Left ventricle myocardium inferior (tissue), 1 donor: ENCODE measurements at places on chromosomes 12 and 14. TPM values are rescaled to one million over a fixed set of nuclear protein-coding genes. Genes with fewer than 3 reads are reported as not detected.

DNA sequence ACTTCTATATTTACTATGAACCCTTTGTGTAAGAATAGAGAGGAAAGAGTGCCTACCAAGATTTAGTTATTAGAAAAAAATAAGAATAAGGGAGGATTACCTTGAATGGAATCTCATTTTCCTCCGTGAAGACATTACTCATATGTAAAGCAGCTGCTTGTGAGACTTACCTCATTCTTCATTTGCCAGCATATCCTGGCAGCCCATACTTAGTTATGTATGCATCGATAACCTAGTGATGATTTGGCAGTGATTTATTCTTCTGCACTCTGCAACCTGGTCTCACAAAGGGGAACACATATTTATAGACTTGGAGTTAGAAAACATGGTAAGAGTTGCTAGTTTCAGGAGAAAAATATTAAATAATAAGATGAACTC is 56.8 kb downstream of the LRFN5 start:
- no peaks in the 10 kb centered on the region for H3K4me1 ChIP-seq
- DNase-seq: no peak
- no peak overlapping the region for H3K4me3 ChIP-seq
- no peaks in the 10 kb centered on the region for H3K27me3 ChIP-seq

The SSPN gene
- 67.4 TPM for total RNA-seq

GRCh38 chr12:68958322-68958721 is 25.4 kb upstream of the CPM start:
- no peak for DNase-seq
- H3K36me3 ChIP-seq: no peaks in the 10 kb centered on the region
- H3K4me1 ChIP-seq: no peaks in the 10 kb centered on the region
- H3K27ac ChIP-seq: no peak overlapping the region
- no peaks in the 10 kb centered on the region for H3K27me3 ChIP-seq
- no peak overlapping the region for H3K4me3 ChIP-seq

DNA sequence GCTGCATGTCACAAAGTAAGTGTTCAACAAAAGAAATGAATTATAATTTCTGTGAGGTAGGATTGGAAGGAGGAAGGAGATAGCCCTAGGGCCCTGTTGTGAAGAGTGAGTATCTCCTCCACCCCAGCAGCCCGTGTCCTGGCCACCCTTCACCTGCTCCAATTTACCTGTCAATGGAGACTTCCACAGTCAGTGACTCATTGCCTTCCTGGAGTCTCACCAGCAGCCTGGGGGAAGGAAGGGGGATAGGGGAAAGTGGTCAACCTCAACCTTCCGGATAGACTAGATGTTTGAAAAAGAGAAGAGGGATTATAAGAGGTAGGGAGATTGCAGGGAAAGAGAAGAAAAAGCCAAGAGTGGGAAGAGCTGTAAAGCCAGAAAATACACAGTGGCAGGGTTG is 9.2 kb downstream of the STAT2 start:
- no peak for DNase-seq
- H3K4me1 ChIP-seq: no peaks in the 10 kb centered on the region

- no peaks in the 10 kb centered on the region for H3K27me3 ChIP-seq
- no peak overlapping the region for H3K4me3 ChIP-seq
- no peak overlapping the region for H3K27ac ChIP-seq
- peaks cover 26% of the 10 kb centered on the region for H3K4me1 ChIP-seq
- peaks cover 32% of the 10 kb centered on the region for H3K36me3 ChIP-seq
Measured at GRCh38 chr14:105256292-105256960, 8.1 kb downstream of the BTBD6 start.

The REM2 gene
- total RNA-seq: not detected

- no peak overlapping the region for H3K4me3 ChIP-seq
- no peak for DNase-seq
- H3K4me1 ChIP-seq: peaks cover 42% of the 10 kb centered on the region
- no peaks in the 10 kb centered on the region for H3K36me3 ChIP-seq
Measured at GRCh38 chr14:24364841-24365240, 3.1 kb upstream of the NFATC4 start.

DNA sequence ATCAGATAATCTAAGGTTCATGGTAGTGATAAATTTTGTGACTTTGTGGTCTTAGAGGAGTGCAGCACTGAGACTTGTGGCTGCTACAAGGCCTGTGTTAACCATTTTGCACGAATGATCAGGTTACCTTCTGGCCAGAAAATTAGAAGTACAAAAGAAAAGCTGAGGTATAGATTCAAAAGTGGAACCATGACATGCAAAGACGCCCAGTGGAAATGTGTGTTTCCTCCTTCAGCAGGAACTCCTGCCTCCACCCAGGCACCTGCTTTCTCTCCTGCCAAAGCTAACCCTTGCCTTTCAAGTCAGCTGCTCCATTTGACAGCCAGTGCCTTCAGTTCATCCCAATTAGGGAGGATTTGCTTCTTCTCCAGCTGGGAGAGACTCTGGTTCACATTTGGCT is 10.1 kb downstream of the PDE6H start:
- H3K4me1 ChIP-seq: no peaks in the 10 kb centered on the region
- no peak overlapping the region for H3K4me3 ChIP-seq
- H3K27ac ChIP-seq: no peak overlapping the region
- H3K36me3 ChIP-seq: no peaks in the 10 kb centered on the region
- no peak for DNase-seq

DNA sequence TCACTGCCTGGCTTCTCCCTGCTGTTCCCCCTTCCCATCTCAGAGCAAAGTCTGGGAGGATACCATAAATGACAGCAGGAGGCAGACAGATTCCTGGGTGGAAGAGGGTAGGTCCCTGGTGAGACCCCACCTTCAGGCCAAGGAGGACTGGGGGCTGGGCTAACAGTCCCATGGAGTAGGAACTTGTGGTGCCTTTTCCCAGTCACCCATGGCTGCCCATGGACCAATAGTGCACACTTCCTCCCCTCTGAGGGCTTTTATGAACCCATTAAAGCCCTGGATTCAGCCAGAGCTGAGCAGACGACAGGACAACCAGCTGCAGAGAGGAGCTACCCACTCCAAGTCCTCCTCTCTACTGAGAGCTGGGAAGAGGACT is 36.6 kb upstream of the OR5AU1 start:
- H3K36me3 ChIP-seq: no peaks in the 10 kb centered on the region
- DNase-seq: no peak
- H3K4me1 ChIP-seq: peaks cover 14% of the 10 kb centered on the region
- no peaks in the 10 kb centered on the region for H3K27me3 ChIP-seq
- H3K4me3 ChIP-seq: peak overlapping the region; percentile 57
- no peak overlapping the region for H3K27ac ChIP-seq

GRCh38 chr14:24734917-24735500 is 101.0 kb upstream of the GZMB start:
- H3K4me1 ChIP-seq: peaks cover 3% of the 10 kb centered on the region
- no peak overlapping the region for H3K27ac ChIP-seq
- DNase-seq: no peak
- no peak overlapping the region for H3K4me3 ChIP-seq
- no peaks in the 10 kb centered on the region for H3K27me3 ChIP-seq

The GTF2A1 gene
- total RNA-seq: 20.8 TPM

DNA sequence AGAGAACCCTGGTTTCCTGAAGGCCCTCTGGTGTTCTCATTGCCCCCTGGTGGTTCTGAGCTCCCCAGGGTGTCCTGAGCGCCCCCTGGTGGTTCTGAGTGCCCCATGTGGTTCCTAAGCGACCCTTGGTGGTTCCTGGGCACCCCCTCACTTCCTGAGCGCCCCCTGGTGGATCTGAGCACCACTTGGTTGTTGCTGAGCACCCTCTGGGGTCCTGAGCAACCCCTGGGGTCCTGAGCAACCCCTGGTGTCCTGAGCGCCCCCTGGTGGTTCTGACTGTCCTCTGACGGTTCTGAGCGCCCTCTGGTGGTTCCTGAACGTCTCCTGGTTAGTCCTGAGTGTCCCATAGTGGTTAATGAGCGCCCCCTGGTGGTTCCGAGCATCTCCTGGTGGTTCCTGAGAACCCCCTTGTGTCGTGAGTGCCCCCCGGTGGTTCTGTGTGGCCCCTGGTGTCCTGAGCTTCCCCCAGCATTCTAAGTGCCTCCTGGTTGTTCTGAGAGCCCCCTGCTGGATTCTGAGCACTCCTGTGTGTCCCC is 568.3 kb downstream of the TMEM121 start:
- H3K4me1 ChIP-seq: no peaks in the 10 kb centered on the region
- H3K4me3 ChIP-seq: no peak overlapping the region
- no peak for DNase-seq
- H3K36me3 ChIP-seq: no peaks in the 10 kb centered on the region

DNA sequence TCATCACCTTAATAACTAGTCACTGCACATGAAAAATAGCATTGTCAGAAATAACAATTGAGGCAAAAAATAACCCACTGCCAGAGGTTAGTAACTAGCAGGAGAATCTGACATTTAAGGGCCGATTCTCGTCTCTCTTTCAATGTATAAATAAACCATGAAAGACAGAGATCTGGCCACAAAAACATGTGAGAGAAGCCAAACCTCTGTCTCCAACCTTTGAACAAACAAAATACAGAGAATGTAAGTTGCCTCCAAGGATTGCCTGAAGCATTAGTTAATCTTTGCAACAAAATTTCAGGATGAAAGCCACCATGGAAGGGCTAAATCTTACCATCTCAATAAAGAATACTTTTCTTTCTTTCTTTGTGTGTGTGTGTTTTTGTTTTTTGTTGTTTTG is 257.4 kb upstream of the TMTC1 start:
- H3K4me1 ChIP-seq: no peaks in the 10 kb centered on the region
- no peak for DNase-seq
- no peak overlapping the region for H3K27ac ChIP-seq
- no peaks in the 10 kb centered on the region for H3K27me3 ChIP-seq

The BCL11B gene
- 0.11 TPM for total RNA-seq

The AQP6 gene
- total RNA-seq: not detected

GRCh38 chr12:105030820-105031807 is 45.0 kb downstream of the NOPCHAP1 start:
- no peak overlapping the region for H3K4me3 ChIP-seq
- H3K27ac ChIP-seq: no peak overlapping the region
- H3K27me3 ChIP-seq: no peaks in the 10 kb centered on the region
- peaks cover 7% of the 10 kb centered on the region for H3K4me1 ChIP-seq

GRCh38 chr14:68556253-68556652 is 236.6 kb downstream of the ZFP36L1 start:
- no peak for DNase-seq
- H3K27me3 ChIP-seq: no peaks in the 10 kb centered on the region

DNA sequence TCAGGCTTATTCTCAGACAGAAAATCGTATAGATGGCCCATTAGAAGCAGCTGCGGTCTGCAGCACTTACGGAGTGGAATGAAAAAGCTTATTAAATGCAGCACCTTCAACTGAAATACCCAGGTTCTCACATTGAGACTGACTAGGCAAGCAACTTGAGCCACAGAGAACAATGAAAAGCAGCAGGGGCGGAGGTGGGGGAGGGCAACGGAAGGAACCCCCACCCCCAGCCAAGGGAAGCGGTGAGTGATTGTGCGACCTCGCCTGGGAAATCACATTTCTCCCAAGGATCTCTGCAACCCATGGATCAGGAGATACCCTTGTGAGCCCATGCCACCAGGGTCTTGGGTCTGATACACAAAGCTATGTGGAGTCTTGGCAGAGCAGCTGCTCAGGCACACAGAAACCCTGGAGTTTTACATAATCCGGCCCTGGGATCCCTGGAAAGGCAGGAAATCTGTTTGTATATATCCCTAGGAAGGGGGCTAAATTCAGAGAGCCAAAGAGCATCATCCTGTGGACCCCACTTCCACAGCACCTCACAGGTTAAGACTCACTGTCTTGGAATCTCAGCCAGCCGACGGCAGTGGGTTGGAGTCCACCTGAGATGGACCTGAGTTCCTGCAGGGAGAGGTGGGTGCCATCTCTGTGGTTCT is 38.1 kb downstream of the PZP start:
- H3K36me3 ChIP-seq: no peaks in the 10 kb centered on the region
- peak overlapping the region; percentile 61 for H3K27ac ChIP-seq
- H3K4me3 ChIP-seq: peak overlapping the region; percentile 27
- no peaks in the 10 kb centered on the region for H3K27me3 ChIP-seq

GRCh38 chr12:19239616-19240234 is 110.2 kb downstream of the PLEKHA5 start:
- H3K36me3 ChIP-seq: no peaks in the 10 kb centered on the region
- DNase-seq: no peak
- no peaks in the 10 kb centered on the region for H3K27me3 ChIP-seq
- no peak overlapping the region for H3K4me3 ChIP-seq
- H3K27ac ChIP-seq: peak overlapping the region; percentile 5
- peaks cover 99% of the 10 kb centered on the region for H3K4me1 ChIP-seq

The OR6C1 gene
- not detected for total RNA-seq

GRCh38 chr14:90611936-90612335 is 204.3 kb downstream of the TTC7B start:
- H3K36me3 ChIP-seq: peaks cover 15% of the 10 kb centered on the region
- H3K27ac ChIP-seq: peak overlapping the region; percentile 59
- H3K4me1 ChIP-seq: peaks cover 70% of the 10 kb centered on the region
- DNase-seq: no peak

DNA sequence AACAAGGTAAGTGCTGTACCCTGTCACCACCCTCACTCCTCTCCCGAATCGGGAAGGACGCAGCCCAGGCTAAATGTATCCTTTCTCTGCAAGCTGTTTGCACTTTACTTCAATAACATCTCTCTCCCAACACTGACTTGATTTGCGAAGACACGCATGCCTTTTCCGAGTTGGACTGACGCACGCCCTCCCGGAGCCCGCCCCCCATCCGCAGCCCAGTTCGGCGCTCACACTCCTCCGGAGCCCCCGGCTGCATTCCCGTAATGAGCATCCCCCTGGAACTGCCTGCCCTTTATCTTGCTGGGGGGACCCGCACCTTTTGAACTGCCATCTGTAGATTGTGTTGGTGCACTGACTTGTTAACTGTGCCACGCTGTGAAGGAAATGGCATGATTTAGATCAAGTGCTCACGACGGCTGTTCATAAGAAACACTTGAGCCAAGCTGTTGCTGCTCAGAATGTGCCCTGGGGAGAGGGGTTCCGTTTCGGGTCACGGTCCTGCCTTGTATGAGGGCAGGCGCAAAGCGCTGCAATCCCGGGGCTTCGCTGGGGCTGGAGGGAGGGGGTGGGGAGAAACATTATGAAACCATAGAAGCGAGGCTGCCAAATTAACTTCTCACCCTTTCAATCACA is 176.6 kb upstream of the CDKN3 start:
- peak overlapping the region; percentile 45 for H3K27ac ChIP-seq
- H3K36me3 ChIP-seq: no peaks in the 10 kb centered on the region
- H3K4me1 ChIP-seq: peaks cover 16% of the 10 kb centered on the region
- peak; percentile 40 for DNase-seq

DNA sequence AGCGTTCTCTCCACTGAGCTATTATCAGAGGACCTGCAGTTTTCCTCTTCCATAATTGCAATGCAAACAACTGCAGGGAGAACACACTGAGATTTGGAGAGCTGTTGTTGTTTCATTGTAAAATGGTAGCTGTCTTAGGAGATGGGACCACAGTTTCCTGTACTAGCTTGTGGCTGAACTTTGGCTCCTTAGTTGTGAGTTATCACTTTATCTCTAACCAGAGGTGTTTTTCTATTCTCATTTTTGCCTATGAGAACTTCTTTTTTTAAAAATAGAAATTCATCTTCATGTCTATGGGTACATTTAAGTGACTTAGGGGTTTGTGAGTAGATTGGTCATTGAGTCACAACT is 216.5 kb downstream of the SLC38A4 start:
- no peaks in the 10 kb centered on the region for H3K27me3 ChIP-seq
- H3K36me3 ChIP-seq: no peaks in the 10 kb centered on the region
- no peaks in the 10 kb centered on the region for H3K4me1 ChIP-seq
- H3K4me3 ChIP-seq: no peak overlapping the region

The GALNT6 gene
- total RNA-seq: 0.60 TPM
